Right ventricle myocardium inferior (tissue), 1 donor: ENCODE measurements at places on chromosomes 7 and 10. TPM values are rescaled to one million over a fixed set of nuclear protein-coding genes. Genes with fewer than 3 reads are reported as not detected.

GRCh38 chr10:112456533-112456932 lies 9.5 kb downstream of the VTI1A start:
- DNase-seq: no peak

- no peak for DNase-seq
These were observed 142.9 kb downstream of the NOC3L start for GRCh38 chr10:94219829-94220228.

DNA sequence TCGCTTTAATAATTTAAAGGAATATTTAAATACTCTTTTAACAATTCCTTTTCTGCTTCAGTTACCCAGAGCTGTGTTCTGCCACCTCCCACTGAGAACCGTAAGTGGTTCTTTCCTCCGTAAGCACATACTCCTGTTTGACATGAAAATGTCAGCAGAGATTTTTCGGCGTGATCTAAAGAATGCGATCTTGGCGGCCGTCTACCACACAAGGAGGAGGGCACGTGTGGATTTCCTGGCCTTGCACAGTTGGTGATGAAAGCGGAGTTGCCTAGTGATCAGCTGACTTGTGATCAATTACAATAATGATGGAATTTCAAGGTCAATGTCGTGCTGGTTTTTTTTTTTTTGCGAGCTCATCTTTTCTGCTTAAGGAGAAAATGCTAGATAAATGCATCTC lies 35.6 kb upstream of the INSIG1 start:
- DNase-seq: no peak

ANXA7 gene
- 113 TPM for total RNA-seq

DNA sequence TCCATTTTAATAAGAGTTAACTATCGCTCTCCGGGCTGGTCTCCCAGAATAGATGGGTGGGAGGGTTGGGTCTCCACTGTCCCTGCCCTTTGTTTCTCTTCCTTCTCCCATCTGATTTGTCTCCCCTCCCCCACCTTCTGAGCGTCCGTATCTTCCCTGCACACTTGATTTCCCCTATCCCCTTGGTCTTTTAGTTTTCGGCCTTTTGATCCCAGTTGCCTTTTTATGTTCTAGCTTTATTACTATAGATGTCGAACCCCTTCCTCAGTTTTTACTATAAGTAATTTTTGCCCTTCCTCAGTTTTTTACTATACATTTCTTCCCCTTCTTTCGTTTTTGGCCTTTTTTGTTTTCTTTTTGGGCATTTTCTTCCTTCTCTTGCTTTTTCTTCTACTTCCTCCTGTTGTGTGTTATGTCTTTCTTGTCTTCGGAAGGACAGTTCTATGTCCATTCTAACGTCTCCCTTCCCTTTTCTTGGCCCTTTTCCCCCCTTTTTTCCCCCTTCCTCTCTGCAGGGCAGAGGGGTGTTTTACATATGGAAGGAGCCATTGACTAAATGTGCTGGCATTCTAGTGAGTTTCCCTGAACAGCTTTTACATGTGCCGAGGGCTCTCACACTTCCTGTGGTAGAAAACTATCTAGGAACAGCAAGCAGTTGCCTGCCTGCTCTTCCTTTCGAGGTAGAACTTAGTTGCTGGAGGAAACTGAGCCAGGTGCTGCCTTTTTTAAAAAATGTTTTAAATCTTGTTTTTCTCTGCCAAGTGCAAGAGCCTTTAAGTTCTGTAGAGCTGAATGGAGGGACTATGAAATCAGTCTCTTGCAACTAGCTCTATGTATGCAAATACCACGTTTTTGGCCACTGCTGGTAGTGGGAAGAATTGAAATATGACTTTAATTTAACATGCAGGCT lies 2.8 kb downstream of the TET1 start:
- DNase-seq: no peak

DNA sequence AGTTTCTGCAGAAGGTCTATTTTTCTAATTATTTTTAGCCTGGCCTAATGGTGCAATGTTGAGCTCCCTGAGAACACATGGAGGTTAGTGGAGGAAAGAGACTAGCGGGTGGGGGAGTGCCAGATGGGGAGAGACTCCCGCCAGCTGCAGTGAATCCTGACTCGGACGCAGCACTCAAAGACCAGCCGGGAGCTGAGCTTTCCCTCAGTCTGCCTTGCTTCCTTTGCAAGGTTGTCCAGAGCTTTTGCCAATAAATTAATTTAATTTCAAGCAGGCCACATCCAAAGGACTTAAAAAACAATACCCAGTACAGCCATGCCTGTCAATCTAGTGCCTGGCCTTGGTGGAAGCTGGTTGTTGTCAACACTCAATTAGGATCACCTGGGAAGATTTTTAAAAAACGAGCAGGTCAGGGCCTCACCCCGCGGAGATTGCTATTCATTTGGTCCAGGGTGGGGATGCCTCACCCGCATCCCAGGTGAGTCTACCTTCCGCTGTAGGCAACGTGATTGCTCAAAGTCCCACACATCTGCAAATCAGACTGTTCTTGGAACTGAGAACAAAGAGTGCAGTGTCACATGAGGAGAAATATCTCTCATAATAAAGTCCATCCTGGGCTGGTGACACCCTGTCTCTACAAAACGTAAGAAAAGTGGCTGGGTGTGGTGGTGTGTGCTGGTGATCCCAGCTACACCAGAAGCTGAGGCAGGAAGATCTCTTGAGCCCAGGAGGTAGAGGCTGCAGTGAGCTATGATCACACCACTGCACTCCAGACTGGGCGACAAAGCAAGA lies 4.0 kb downstream of the CLRN3 start:
- DNase-seq: no peak

SFTPA1 gene
- total RNA-seq: 0.24 TPM

DNA sequence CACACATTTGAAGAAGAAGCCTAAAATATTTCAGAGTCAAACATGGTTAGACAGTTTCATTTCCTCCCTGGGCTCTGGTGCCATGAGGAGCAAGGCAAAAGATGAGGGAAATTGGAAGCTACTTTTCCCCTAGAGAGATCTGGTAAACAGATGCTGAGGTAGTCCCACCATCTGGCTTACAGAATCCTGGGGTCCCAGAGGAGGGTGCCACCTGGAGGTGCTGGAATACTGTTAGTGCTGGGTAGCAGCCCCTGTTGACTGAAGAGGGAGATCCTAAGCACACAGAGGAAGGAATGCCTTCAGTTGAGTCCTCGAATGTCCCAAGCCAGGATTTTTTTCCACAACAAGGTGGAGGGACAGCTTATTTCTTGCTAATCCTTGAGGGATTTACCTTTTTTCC lies 160.1 kb downstream of the FZD1 start:
- no peak for DNase-seq

GRCh38 chr7:148503900-148504487 lies 86.6 kb upstream of the C7orf33 start:
- DNase-seq: no peak

DNA sequence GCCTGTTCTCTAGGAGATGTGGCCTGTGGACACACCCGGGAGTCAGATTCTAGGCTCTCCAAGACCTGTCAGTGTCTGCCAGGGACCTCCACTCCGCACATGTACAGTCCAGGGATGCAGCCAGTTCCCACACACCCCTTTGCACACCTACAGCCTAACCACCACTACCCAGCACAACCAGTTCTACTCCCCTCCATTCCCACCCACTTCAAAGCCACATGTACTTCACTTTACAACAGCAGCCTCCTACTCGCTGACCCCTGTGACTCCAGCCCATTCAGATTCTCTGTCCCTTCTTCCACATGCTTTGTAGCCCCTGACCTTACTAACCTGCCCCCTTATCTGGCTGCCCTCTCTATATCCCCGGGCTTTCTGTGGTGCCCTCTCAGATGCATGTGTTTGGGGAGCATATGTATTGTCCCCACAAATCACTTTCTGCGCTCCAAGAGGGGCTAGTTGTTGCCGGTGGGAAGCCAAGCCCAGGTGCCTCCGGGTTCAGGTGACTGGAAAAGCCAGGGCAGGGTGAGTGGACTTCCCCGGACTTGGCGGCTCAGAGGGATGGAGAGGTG lies 7.2 kb downstream of the LBX1 start:
- no peak for DNase-seq

DNA sequence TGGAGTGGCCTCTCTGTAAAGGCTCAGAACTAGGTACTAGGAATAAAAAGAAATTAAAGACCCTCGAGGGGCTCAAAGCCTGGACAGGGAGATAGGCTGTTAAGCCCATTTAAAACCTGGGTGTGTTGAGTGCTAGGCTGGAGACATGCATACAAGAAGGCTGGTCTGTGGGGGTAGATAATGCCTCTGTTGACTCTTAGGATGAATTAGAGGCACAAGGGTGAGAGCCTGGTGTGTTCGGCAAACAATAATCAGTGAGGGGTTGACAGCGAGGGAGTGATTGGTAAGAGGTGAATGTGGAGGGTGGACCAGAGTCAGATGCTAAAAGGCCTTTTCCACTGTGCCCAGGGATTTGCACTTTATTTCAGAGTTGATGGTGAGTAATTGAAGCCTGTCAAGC lies 12.7 kb downstream of the GSTO2 start:
- DNase-seq: no peak

DNA sequence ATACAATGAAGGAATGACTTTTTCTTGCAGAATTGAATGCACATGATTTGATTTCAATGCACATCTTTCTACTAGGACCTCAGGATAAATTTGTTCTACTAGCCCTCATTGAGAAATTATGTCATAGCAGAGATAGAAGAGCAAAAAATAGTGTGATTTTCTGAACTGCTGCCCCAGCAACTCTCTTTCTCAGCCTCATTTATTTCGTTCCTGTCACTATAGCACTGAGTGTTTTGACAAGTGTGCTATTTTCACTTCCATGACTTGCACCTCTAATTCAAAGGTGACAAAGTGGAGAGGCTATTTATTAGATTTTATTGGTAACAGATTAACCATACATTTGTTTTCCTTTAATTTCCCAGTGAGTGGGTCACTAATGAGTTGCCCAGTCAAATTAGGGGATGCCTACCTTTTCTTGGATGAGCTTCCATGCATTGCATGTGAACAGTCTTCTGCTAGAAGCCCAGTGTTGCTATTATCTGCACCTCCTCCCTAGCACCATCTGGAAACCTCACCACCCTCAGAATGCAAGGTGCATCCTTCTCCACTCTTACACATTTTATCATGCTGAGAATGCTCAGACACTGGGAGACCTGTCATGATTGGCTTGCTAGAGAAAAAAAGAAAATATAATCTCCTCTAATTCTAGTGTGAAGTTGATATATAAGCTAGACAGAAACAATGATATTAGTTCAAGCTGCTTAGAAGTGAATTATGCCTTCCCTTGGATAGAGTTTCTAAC lies 119.6 kb upstream of the CTTNBP2 start:
- no peak for DNase-seq

- no peak for DNase-seq
These were observed 170.4 kb upstream of the NRG3 start for GRCh38 chr10:81704596-81704995.

NCOA4 gene
- 284 TPM for total RNA-seq

DNA sequence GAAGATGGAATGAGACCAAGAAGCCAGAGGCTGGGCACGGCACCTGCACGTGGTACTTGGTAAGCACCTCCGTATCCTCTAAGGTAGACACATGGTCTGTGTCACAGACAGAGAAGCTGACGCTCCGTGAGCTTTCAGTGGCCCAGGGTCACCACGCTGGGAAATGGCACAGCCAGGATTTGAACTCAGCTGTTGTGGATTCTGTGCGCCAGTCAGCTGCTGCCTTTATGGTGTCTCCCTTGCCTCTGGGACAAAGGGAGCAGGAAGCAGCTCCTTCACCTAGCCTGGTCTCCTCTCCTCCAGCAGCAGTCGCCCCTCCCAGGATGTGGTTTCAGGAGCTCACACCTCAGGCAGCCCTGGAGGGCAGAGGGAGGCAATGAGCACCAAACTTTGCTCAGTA lies 110.8 kb downstream of the ARHGAP22 start:
- no peak for DNase-seq
